ENCODE measurements at places on chromosomes 7 and 10. TPM values are rescaled to one million over a fixed set of nuclear protein-coding genes. Genes with fewer than 3 reads are reported as not detected.

The RINT1 gene
- total RNA-seq, result 9.1 TPM

The PDE1C gene
- 14.7 TPM for total RNA-seq

The SNCG gene
- 28.3 TPM for total RNA-seq

The HMX2 gene
- total RNA-seq, result not detected

The CCDC7 gene
- 15.1 TPM for total RNA-seq

The CALHM3 gene
- not detected for total RNA-seq

The OR2A1 gene
- total RNA-seq, result 0.17 TPM

The PNLIPRP1 gene
- total RNA-seq, result not detected

The MRLN gene
- not detected for total RNA-seq

DNA sequence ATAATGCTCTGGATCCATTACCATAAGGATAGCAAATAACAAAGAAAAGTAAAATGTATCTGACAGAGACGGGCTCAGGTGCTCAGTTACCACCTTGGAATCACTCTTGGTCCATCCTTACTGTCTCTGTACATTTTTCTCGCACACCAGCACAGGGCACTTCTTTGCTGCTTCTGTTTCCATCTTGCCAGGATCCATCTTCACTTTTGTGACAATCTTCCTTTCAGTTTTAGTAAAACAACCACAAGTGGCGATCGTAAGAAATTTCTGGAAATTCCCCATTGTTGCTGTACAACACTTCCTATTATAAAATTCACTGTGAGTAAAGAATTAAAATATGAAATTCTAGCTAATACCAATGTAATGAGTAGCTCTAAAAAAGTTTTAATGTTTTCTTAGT lies 695.5 kb downstream of the GRM8 start:
- DNase-seq, result no peak
- no peaks in the 10 kb centered on the region for H3K27me3 ChIP-seq
- H3K4me1 ChIP-seq, result no peaks in the 10 kb centered on the region
- no peak overlapping the region for H3K4me3 ChIP-seq

- H3K36me3 ChIP-seq, result no peaks in the 10 kb centered on the region
- DNase-seq, result peak; percentile 90
- peaks cover 10% of the 10 kb centered on the region for H3K27me3 ChIP-seq
- H3K4me1 ChIP-seq, result no peaks in the 10 kb centered on the region
These were observed 450.9 kb upstream of the MKI67 start for GRCh38 chr10:128576943-128577670.

DNA sequence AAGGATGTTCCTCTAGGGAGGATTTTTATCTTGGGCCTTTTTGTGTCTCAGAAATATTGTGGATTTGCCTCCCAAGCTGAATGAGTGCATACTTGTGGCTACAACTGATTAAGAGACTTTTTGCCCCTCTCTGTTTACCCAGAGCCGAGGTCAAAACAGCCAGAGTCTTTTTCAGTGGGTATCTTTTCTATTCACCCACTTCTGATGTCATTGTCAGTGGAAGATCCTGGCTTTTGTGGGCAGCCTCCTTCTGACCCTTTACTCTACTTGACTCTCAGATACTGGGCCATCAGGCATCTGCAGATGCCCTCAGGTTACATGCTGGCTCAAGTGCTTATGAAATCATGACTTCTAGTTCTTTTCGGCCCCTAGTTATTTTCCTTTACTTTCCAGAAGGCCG lies 19.6 kb upstream of the PIP4K2A start:
- H3K4me1 ChIP-seq, result no peaks in the 10 kb centered on the region
- no peaks in the 10 kb centered on the region for H3K36me3 ChIP-seq
- H3K4me3 ChIP-seq, result no peak overlapping the region
- no peaks in the 10 kb centered on the region for H3K27me3 ChIP-seq
- DNase-seq, result no peak

- peaks cover 57% of the 10 kb centered on the region for H3K4me1 ChIP-seq
- no peak for DNase-seq
- H3K27ac ChIP-seq, result peak overlapping the region; percentile 81
- H3K4me3 ChIP-seq, result no peak overlapping the region
- no peaks in the 10 kb centered on the region for H3K36me3 ChIP-seq
These were observed 84.9 kb upstream of the ADRB1 start for GRCh38 chr10:113958631-113959382.

DNA sequence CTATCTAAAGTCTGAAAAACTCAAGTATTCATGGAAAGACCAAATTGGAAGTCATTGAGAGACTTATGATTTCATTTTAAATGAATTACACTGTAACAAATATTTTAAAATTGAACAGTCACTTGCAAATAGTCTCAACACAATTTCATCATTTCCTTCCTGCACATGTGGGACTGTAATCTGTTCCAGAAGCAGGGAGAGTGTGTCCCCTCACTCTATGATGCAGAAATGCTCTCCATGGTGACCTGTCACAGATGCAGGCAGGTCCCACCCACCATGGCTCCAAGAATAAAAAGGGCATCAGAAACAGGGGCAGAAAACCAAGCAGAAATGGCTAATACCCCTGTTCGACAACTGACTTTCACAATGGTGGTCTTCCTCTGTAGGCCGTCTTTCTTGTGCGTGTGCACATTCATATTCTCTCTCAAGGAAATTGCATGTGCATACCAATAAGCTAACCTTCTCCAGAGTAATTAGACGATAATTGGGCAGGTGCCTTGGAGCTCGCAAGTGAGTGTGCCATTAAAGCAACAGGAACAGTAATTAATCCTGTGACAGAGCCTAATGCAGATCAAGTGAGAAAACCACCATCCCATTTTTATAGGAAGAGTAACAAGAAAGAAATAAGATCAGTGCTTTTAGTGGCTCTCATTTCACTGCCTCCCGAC lies 170.9 kb downstream of the ZMYND11 start:
- H3K27me3 ChIP-seq, result no peaks in the 10 kb centered on the region
- peaks cover 41% of the 10 kb centered on the region for H3K36me3 ChIP-seq
- no peak overlapping the region for H3K27ac ChIP-seq
- peaks cover 7% of the 10 kb centered on the region for H3K4me1 ChIP-seq
- H3K4me3 ChIP-seq, result no peak overlapping the region
- DNase-seq, result no peak

DNA sequence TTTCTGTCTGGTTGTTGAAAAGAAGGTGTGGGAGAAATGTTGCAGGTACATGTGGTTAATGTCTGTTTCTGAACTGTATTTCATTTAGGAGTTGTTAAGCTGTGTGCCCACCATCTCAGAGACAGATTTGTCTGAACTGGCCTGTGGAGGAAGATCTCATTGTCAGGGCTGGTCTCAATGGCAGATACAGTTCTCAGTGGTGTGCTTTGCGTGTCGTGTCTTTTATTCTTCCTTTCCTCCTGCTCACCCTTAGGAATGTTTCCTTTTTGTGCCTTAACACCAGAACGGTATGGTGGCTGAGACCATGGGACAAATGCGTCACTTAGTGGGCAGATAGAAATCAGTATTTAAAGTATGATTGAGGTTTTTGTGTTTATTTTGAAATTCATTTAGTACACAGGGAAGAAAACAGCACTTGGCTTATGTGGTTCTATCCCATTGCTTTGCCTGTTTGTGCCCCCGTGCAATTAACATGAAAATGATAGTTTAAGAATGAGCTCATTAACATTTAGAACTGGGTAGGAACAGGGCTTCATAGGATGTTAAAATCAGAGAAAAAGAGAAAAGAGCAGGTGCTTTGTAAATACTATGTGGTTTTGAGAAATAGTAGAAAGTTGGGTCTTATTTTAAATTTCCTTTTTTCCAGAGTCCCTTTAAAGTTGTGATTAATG lies 112.6 kb downstream of the AUTS2 start:
- DNase-seq, result no peak
- peaks cover 4% of the 10 kb centered on the region for H3K4me1 ChIP-seq
- H3K4me3 ChIP-seq, result no peak overlapping the region
- H3K27ac ChIP-seq, result no peak overlapping the region

- no peak overlapping the region for H3K4me3 ChIP-seq
- no peaks in the 10 kb centered on the region for H3K4me1 ChIP-seq
- DNase-seq, result no peak
- peaks cover 44% of the 10 kb centered on the region for H3K27me3 ChIP-seq
- peaks cover 53% of the 10 kb centered on the region for H3K36me3 ChIP-seq
- H3K27ac ChIP-seq, result no peak overlapping the region
These were observed 958 bp downstream of the ANKRD1 start for GRCh38 chr10:90919683-90920574.

- peak overlapping the region; percentile 67 for H3K27ac ChIP-seq
- no peak overlapping the region for H3K4me3 ChIP-seq
- no peaks in the 10 kb centered on the region for H3K27me3 ChIP-seq
- peaks cover 67% of the 10 kb centered on the region for H3K4me1 ChIP-seq
- peaks cover 26% of the 10 kb centered on the region for H3K36me3 ChIP-seq
These were observed 25.5 kb downstream of the VSIR start for GRCh38 chr10:71747551-71748523.

GRCh38 chr10:103442031-103442461 lies 10.1 kb downstream of the CALHM2 start:
- H3K36me3 ChIP-seq, result peaks cover 99% of the 10 kb centered on the region
- no peak for DNase-seq
- H3K27me3 ChIP-seq, result no peaks in the 10 kb centered on the region
- no peak overlapping the region for H3K4me3 ChIP-seq
- peak overlapping the region; percentile 7 for H3K27ac ChIP-seq

GRCh38 chr10:72337722-72338121 lies 17.0 kb downstream of the DNAJB12 start:
- H3K4me1 ChIP-seq, result peaks cover 38% of the 10 kb centered on the region
- DNase-seq, result no peak
- no peaks in the 10 kb centered on the region for H3K27me3 ChIP-seq
- H3K36me3 ChIP-seq, result peaks cover 34% of the 10 kb centered on the region

DNA sequence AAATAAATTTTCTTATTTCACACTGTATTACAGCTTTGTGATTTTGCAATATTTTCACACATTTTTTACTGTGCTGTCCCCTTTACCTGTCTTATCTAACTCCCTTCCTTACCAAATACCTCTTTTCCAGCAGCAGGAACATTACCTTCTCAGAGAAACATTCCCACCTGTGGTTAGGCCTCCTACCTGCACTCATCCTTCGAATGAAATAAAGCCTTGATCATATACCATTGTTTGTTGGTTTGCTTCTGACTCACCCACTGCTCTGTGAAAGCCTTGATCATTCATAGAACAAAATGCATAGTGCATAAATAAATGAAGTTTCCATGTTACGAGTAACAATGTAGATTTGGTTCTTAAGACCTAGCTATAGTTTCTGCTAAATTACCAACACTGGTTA lies 256.3 kb downstream of the ARL4A start:
- peaks cover 8% of the 10 kb centered on the region for H3K4me1 ChIP-seq
- H3K27me3 ChIP-seq, result no peaks in the 10 kb centered on the region
- no peak overlapping the region for H3K4me3 ChIP-seq
- no peak overlapping the region for H3K27ac ChIP-seq
- no peaks in the 10 kb centered on the region for H3K36me3 ChIP-seq

DNA sequence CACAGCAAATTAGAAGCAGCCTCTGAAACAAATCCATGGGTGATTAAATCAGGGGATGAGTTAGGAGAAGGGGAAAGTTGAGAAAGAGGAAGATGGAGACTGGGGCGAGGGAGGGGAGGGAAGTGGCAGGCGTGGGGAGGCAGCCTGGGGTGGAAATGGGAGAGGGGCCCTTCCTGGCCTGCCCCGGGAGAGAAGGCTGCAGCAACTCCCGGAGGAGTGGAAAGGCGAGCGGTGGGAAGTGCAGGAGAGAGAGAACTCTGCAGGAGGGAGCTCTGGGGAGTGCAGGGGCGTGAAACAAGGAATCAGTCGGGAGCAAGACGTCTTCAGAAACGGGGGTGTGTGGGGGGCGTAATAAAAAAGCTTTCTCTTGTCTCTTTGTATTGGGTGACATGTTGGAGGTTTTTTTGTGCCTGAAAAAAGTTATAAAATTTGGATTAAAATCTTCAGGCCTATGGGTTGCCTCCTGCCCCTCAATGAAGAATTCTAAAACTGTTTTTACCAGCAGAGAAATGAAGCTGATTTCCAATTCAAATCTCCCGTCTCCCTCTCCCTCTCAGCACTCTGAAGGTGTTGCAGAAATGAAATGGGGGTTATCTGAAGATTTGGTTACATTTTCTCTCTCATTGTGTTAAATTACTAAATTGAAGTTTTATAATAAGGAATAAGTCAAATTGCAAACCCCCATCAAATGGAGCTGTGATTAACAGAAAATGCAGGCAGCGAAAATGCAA lies 4.7 kb upstream of the UNCX start:
- H3K27ac ChIP-seq, result no peak overlapping the region
- H3K4me1 ChIP-seq, result peaks cover 9% of the 10 kb centered on the region
- H3K36me3 ChIP-seq, result no peaks in the 10 kb centered on the region
- H3K27me3 ChIP-seq, result peaks cover 100% of the 10 kb centered on the region
- H3K4me3 ChIP-seq, result no peak overlapping the region

GRCh38 chr10:17454161-17455014 lies at the start of gene ST8SIA6:
ST8SIA6 (minus strand) TSS chr10:17454595; CDS start chr10:17454255, 340 bp downstream.
- no peak for DNase-seq
- peaks cover 6% of the 10 kb centered on the region for H3K4me1 ChIP-seq
- H3K36me3 ChIP-seq, result no peaks in the 10 kb centered on the region
- no peak within 1 kb of the TSS for H3K27ac ChIP-seq
- peak within 1 kb of the TSS; percentile 53 for H3K4me3 ChIP-seq

DNA sequence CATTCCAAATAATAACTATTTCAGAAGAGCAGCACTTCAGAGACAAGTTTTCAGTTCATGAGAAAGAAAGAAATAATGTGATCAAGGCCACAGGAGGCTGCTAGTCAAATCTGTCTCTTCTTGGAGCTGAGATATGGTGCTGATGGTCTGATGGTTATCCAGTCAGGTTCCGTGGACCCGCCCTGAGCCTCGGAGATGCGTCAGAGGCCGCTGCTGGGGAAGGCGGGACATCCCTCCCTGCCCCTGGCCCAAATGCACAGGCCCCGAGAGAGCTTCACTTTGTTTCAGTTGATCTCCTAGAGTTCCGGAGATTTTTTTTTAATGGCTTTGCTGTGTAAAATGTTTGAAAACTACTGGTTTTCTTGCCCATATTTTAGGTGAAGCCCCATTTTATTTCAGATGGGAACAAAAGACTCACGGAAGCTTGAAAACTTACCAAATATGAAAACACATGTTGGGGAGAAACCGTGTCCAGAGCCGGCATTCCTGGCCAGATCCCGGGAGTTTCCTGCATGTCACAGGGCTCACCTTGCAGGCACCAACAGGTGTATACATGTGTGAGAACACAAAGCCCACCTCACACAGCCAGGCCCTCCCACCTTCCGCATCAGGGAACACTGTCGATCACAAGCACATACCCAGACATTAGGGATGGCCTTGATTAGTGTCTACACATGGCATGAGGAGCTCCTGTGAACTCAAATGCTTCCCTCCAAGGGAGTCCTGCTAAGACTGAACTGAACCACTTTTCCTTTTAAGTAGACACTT lies 499.0 kb downstream of the TCERG1L start:
- no peak overlapping the region for H3K27ac ChIP-seq
- DNase-seq, result peak; percentile 87
- H3K4me3 ChIP-seq, result no peak overlapping the region
- H3K36me3 ChIP-seq, result no peaks in the 10 kb centered on the region
- H3K27me3 ChIP-seq, result no peaks in the 10 kb centered on the region
- no peaks in the 10 kb centered on the region for H3K4me1 ChIP-seq

GRCh38 chr10:58477902-58478301 lies 34.8 kb upstream of the BICC1 start:
- no peaks in the 10 kb centered on the region for H3K27me3 ChIP-seq
- no peak for DNase-seq
- H3K4me3 ChIP-seq, result no peak overlapping the region
- H3K27ac ChIP-seq, result no peak overlapping the region
- peaks cover 9% of the 10 kb centered on the region for H3K4me1 ChIP-seq

Data from esophagus muscularis mucosa (tissue), 4 donors.